ENCODE measurements at places on chromosomes 6 and 20.

DNA sequence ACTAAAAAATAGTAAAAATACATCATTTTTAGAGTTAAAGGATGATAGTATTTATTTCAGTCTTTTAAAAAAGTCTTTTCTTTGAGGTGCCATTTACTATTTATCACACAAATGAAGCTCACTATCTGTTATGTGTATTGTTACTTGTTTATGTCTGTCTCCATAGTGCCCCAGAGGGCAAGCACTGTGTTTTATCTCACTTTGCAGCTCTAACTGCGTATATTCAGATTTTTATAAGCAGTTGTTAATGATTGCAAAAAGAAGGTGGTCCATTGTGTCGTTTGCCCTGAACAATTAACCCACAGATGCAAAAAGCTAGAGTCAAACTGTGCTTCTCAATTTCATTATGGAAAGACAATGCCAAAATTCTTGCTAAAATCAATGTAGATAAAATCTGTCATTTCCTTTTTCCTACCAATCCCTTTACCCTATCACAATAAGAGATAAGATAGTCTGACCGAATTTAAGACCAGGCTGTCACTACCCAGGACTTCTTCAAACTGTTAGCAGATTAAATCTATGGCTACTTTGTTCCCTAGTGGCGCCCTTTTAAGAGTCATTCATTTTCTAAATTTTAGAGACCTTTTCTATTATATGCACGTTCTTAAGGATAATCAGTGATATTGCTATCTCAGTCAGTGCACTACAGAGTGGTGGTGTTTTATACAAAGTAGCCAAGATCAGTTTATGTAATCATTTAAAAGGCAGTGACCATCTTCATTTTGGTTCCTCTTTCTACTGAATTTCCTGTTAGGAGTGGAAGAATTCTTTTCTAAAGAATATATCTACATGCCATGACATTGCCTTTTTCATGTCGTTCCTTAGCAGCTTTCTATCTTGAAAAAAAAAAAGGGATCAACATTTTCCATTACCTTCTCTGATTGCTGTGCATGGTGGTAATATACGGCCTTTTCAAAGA lies 133.1 kb upstream of the PRDM1 start:
- DNase-seq, result no peak

DNA sequence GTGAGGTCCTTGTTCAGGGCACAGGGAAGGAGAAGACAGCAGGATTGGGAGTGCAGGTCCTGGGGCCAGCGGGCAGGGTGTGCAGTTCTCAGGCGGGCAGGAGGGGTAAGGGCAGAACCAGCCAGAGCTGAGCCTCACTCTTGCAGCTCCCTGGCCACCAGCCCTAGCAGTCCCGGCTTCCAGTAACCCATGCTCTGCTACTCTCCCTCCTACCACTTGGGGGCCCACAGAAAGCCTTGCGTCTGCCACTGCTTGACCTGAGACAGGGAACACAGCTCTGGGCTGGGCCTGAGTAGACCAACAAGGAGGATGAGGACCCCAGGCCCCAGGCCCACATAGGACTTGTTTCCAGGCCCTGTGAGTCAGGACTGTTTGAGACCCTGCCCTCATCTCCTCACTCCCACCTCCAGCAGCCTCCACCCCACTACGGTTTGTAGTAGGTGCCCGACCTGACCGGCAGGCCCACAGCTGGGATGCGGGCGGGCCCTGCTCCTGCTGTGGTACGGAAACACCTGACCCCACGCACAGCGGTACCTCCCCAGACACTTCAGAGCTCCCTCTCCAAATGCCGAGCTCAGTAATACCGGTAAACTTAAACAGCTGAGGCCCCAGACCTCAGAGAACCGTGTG lies 39.2 kb downstream of the KCNK5 start:
- DNase-seq, result no peak

DNA sequence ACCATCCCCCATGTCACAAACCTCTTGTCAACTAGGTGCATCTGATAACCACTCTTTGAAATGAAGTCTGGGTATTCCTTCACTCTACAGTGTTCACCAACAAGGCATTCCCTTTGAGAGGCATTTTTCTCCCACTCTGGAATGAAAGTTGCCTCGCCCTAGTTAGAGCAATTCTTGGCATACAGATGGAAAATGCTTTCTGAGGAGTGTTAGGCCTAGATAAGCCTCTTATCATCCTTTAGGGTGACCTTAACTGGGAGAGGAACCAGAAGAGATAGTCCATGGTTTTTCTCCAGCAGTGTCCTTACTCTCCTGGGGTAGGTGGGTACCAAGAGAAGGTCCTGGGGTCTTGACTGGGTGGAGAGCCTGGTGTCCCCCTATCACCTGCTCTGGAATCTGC lies 14.8 kb downstream of the CLIC5 start:
- DNase-seq, result no peak

DNA sequence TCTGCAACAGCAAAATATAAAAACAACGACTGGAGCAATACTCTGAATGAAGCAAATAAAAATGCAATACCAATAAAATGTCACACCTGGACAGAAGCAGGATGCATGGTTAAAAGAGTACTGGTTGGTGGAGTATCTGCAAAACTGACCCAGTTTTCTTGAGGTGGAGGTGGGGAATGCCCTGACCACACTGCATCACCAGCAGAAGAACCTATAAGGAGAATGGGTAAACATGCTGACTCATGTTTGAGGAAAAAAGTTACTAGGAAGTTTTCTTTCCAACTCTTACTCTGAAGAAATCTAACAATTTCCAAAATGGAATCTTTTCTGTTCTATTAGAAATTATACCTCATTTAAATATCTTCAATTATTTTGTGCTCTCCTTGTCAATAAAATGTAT lies 43.6 kb downstream of the REPS1 start:
- no peak for DNase-seq

GRCh38 chr6:31465185-31465536 lies 32.8 kb upstream of the MICB start:
- no peak for DNase-seq

- DNase-seq, result no peak
Observed at GRCh38 chr20:46004889-46005473, 3.7 kb upstream of the MMP9 start.

- DNase-seq, result no peak
Observed at GRCh38 chr20:63354636-63355350, 6.4 kb downstream of the CHRNA4 start.

DNA sequence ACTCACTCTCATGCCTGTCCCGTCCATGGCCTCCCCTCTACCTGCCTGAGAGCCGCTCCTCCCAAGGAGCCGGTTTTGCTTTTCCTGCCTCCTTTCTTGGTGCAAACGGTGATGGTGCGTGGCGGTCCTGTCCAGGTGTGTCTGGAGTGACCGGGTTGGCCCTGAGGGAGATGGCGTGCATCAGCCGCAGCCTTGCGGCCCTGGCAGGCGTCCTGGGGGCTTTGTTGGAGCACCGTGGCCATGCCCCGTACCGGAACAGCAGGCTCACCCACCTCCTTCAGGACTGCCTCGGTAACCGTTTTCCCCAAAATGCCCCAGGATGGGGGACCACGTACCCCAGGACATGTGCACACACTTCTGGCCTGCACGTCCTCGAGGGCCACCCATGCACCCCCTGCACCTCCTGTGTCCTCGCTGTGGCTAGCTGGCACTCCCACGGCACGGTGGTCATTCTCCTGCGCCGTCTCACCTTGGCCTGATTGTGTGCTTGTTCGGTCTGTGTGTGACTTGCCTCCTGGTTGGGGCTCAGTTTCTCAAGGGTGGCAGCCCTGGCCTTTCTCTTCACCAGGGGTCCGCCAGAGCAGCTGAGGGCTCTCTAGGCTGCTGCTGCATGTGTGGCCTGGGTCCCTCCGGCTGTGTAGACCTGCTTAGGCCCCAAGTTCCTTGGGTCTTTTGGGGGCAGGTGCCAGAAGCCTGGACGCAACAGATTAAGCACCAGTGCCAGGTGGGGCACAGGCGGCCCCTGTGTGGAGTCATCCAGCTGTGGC lies 36.4 kb downstream of the FRMD1 start:
- no peak for DNase-seq

GRCh38 chr20:40511478-40511877 lies 177.6 kb downstream of the MAFB start:
- no peak for DNase-seq

GRCh38 chr6:56807989-56808337 lies 146.9 kb upstream of the BEND6 start:
- no peak for DNase-seq

DNA sequence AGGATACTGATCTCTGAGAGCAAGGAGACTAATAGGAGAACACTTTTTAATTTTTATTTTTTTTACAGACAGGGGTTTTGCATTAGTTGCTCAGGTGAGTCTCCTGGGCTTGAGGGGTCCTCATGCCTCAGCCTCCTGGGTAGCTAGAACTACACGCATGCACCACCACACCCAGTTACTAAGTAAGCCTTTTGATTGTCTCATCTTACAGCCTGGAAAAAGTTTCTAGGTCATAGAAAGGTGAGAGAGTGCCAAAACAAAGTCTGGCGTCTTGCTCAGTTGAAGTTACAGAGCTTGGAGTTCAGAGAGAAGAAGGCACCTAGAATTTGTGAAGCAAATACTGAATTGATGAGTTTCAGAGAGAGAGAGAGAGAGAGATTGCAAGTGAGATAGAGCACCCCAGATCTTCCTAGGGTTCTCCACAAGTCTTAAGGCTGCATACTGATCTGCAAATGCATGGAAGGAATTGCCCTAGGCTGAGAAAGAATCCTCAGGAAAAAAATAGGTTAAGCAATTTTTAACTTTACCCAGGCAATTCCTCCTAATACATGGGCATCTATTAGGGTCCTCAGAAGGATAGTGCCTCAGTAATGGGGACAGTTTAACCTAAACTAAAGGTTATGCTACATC lies 37.6 kb upstream of the PHIP start:
- no peak for DNase-seq

- DNase-seq, result no peak
Observed at GRCh38 chr20:50126662-50127061, 13.7 kb upstream of the UBE2V1 start.

GRCh38 chr20:24163506-24163905 lies 174.9 kb upstream of the GGTLC1 start:
- no peak for DNase-seq

GRCh38 chr6:138013959-138014358 lies 93.3 kb downstream of the PERP start:
- no peak for DNase-seq

DNA sequence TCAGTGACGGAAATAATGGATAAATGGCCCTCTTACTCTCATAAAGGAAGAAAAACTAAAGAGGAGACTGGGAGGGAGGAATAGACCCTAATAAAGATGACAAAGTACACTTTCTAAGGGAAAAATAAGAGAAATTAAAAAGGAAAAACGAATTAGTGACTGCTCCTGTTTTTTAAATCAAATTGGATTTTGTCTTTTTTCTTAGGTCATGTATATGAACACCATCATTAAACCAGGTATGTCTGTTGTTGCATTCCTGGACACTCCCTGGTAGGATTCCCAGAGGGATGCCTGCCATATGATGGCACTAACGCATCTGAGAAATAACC lies 59.4 kb upstream of the BTN3A2 start:
- DNase-seq, result no peak

DNA sequence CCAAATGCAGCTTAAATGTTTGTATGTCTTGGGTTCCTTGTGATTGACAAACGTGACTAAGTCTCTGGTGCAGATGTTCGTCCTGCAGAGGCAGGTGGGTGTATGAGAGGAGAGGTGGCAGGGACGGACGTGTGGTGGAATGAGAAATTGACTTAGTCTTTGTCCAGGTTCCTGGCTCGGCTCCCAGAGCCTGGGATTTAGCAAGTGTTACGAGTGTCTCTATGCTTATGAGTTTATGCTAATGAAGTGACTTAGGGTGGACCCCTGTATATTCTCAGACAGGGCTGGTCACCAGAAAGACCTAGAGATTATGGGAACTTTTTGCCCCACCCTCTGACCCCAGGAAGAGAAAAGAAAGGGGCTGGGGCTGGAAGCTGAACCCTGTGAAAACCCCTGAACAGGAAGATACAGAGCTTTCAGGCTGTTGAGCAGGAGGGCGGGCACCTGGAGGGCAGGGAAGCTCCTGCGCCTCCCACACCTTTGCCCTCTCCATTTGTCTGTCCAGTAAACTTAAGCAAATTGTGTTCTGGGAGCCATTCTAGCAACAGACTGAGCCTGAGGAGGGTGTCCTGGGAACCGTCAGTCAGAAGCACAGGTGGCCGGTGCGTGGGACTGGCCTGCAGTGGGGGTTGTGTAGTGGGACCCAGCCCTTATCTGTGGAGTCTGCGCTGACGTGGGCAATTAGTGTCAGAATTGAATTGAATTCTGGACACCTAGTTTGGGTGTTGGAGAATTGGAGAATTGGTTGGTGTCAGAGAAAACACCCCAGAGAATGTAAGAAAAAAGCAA lies 362.1 kb downstream of the CDH4 start:
- no peak for DNase-seq

DNA sequence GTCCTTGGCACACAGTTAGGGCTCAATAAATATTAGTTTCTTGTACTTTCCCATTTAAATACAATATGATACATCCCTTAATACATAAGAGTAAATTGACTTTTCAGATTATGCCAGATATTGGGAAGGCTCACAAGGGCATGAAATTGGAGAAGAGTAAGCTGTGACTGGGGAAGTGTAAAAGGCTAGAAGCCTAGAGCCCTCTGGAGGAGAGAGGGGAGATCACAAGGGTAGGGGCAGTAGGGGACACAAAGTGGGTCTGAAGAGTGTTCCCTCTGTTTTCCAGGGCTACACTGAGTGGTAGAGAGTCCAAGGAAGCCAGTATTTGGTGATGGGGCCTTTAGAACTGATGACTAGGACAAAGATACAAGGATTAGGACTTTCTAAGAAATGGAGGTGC lies 562.9 kb upstream of the CHD6 start:
- no peak for DNase-seq

DNA sequence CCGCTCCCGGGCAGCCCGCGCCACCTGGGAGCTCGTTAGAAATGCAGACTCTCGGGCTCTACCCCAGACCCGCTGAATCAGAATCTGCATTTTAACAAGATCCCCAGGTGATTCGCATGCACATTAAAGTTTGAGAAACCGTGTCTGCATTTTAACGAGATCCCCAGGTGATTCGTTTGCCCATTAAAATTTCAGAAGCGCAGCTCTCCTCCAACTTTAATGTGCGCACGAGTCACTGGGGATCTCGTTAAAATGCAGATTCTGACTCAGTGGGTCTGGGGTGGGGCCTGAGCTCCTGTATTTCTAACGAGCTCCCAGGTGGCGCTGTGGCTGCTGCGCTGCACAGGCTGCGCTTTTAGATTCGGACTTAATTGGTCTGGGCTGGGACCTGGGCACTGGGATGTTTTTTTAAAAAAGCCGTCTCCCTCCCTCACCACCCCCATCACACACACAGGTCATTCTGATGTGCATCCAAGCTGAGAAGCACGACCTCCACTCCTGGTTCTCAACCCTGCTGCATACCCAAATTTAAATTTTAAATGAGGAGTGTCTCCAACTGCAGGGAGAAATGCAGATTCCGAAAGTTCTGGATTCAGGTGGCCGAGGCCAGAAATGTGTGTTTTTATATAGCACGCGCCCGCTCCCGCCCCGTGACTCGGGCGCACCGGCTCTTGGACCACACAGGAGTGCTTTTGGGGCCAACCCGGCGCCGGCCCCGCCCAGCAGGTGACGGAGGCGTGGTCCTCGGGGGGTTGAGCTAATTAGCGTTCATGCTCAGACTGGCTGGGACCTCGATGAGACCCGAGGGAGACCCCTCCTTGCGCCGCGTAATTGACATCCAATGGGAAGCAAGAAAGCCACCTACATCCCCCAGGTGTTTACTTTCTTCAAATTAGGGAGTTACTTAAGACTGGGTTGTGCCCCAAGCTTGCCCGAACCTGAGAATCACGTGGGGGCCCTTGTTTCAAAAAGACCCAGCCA lies 85.8 kb downstream of the ZFP64 start:
- no peak for DNase-seq
